ENCODE measurements at places on chromosomes 4 and X.

DNA sequence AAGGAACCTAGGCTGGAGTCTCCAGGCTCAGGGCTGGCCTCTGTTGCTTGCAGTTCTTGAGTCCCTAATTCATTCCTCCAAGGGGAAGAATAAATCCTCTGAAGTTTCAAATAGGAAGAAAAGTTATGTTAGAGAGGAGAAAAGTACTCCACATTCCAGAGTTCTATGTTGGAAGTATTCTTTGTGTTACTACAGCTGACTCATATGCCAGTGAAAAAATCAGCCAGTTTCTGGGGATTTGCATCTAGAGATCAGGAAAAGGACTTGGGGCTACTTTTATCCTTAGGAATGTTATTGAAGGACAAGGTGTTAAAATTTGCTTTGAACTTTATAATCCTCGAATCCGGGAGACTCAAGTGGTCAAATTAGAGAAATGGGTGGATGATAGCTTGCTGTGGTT, 11.7 kb upstream of the NUDT9 start:
- no peak for DNase-seq

GRCh38 chrX:4622486-4623167, 909.2 kb upstream of the PRKX start:
- no peak for DNase-seq

GRCh38 chr4:130576218-130576617, 1480.3 kb downstream of the C4orf33 start:
- DNase-seq: peak; percentile 68

DNA sequence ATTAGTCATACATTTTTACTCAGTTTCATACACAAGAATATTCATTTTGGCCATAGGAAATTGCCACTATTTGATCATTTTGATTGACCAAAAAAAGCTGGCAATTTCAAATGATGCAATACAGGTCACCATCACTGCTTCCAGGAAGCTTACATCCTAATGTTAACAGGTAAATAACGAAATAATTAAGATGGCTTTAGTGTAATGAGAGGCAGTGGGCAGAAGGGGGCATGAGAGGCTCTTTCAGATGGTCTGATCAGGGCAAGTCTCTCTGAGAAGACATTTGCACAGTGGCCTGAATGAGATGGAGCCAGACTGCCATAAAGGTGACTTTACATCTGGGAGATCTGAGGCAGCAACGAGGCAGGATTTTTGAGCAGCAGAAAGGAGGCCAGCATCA, 170.7 kb downstream of the SLIT2 start:
- peak; percentile 68 for DNase-seq
